ENCODE measurements at places on chromosomes 1 and 21.

DNA sequence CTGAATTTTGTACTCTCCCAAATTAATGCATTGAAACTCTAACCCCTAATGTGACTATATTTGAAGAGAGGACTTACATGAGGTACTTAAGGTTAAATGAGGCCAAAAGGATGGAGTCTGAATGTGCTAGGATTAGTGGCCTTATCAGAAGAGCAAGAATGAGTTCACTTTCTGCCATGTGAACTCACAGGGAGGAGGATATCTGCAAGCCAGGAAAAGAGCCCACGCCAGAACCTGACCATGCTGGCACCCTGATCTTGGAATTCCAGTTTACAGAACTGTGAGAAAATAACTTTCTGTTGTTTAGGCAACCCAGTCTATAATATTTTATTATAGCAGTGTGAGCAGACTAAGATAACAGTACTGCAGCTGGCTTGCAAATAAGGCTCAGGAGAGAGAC lies 12.2 kb upstream of the FASLG start:
- DNase-seq: no peak

DNA sequence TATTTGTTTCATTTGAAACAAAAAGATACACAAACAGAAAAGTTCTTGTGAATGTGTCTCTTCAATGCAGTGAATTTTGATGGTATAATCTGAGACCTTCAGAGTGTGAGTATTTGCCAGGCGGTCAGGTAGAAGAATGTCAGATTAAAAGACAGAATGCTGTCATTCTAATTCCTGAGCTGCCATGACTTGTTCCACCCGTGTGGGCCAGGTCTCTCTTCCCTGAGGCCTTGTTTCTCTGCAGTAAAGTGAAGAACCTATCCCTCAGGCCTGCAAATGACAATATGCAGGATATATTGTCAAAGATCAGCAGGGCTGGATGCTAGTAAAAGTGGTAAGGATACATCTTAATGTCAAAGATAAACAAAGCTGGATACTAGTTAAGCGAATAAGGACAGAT lies 111.4 kb downstream of the ZP4 start:
- no peak for DNase-seq

DNA sequence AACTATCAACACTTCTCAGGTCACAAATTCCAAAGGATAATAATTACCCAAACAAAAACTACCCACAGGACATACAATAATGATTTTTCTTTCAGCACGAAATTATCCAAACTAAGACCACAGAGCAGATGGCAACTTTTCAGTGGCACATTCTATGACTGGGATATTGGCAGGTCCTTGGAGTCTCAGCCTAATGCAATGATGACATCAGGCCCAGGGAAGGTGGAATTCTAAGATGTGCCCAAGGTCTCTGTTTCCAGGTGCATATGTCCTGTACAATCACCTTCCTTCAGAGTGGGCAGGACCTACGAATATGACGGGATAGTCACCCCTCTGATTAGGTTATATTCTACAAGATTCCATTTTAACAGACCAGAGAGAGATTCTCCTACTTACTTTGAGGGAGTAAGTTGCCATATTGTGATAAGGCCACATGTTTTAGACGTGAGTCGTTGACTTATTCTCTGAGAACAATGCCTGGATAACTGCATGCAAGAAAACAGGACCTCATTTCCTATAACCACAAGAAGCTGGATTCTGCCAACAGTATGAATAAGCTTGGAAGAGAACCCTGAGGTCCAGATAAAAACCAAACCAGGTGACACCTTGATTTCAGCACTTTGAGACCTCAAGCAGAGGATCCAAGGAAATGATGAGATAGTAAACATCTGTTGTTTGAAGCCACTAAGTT lies 69.9 kb downstream of the ZC3H11B start:
- DNase-seq: no peak

DNA sequence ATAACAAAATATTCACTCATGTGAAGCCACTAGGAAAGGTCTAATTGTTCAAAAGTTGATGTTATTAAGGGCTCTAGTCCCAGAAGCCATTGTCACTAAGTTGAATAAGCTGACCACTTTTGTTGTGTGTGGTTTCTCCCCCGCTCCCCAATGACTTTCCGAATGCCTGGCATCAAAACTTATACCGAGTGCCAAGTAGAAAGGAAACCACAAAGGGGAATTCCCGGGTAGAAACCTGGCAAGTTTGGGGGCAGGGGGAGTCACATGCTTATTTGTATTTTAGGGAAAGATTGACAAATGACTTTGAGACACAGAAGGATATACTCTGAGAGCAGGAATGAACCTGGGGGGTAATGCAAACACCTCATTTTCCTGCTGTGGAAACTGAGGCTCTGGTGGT lies 154.1 kb downstream of the TGFBR3 start:
- DNase-seq: peak; percentile 51

GRCh38 chr1:226123591-226124471 lies 61.3 kb downstream of the H3-3A start:
- DNase-seq: peak; percentile 54

GRCh38 chr1:183023146-183023600 lies at the start of gene LAMC1:
TSS of gene LAMC1 (plus strand) at chr1:183023420. CDS start at chr1:183023717, 297 bp downstream.
- peak; percentile 69 for DNase-seq

DNA sequence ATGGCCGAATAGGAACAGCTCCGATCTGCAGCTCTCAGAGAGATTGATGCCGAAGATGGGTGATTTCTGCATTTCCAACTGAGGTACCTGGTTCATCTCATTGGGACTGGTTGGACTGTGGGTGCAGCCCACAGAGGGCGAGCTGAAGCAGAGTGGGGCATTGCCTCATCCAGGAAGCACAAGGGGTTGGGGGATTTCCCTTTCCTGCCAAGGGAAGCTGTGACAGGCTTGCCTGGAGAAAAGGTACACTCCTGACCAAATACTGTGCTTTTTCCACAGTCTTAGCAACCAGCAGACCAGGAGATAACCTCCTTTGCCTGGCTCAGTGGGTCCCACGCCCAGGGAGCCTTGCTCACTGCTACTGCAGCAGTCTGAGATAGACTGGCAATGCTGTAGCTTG lies 66.9 kb downstream of the HSD3B1 start:
- no peak for DNase-seq

DNA sequence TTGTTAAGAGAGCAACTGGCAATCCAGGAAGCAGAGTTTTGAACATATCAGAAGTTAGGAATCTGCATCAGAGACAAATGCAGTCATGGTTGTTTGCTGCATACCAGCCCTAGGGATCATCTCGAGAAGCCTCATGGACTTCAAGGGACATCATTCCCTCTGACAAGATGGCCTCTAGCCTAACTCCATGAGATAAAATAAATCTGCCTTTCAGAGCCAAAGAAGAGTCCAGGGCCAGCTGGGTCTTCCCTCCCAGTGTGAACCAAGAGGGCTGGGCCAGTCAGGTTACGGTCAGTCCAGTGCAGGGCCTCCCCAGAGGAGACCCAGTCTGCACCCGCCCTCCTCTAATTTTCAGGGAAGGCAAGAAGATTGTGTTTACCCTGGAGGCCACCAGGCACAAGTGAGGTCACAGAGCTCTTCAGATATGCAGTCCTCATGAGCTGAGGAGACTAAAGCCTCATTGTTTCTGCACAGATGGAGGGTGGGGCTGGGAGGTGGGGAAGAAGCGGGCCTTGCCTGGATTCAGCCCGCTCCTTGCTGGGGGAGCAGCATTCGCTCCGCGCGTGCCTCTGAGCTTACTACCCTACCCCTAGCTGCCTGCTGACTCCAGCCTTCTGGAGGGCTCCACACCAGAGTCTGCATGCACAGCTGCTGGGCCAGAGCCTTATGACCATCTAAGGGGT lies 52.8 kb downstream of the CAPN2 start:
- DNase-seq: no peak

GRCh38 chr1:185249563-185249962 lies 67.5 kb downstream of the IVNS1ABP start:
- no peak for DNase-seq

DNA sequence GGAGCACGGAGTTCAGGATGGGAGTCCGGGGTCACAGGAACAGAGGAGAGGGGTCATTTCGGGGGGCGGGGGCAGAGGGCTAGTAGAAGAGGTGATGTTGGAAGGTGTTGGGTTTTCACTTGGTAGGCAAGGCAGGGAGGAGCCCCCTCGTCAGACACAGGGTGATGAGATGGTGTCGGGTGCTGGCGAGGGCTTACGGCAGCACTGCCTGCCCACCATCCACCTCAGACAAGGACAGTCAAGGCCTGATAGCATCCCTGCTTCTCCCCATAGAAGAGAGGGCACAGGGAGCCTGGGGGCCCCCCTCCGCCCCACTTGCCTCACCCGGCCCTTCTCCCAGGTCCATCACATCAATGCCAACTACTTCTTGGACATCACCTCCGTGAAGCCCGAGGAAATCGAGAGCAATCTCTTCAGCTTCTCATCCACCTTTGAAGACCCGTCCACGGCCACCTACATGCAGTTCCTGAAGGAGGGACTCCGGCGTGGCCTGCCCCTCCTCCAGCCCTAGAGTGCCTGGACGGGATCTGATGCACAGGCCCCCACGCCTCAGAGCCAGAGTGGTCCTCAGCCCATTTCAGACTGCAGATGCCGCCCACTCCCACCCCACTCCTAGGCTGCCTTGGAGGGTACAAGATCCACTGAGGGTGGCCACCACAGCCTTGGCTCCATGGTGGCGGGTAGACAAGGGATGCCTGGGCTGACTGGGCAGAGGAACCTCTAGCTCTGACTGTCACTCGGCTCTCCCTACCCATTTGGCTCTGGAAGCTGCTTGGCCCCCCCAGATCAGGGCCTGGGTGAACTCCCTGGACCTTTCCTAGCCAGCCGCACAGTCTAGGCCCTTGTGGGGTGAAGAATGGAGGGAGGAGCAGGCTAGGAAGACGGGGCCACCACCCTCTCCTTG lies 4.3 kb upstream of the MTFR1L start:
- no peak for DNase-seq

GRCh38 chr1:242747233-242747632 lies 222.7 kb upstream of the PLD5 start:
- DNase-seq: no peak

DNA sequence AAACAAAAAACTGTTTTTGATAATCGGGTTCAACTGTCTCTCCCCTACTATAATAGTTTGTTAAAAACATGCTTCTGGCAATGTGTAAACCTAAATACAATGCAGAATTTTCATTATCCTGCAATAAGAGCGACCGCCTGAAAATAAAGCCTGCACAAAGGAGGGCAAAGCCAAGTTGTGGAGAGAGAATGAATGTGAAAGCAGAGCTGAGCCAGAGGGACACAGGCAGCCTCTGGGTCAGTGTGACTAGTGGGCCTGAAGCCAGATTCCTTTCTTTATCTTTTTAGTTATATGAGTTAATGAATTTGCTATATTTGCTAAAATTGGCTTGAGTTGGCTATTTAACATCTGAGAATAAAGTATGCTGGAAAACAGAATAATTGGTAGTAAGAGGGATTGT lies 615.2 kb downstream of the PLA2G4A start:
- no peak for DNase-seq

GRCh38 chr1:6419397-6419803 lies 319 bp downstream of the HES2 start:
- DNase-seq: no peak

DNA sequence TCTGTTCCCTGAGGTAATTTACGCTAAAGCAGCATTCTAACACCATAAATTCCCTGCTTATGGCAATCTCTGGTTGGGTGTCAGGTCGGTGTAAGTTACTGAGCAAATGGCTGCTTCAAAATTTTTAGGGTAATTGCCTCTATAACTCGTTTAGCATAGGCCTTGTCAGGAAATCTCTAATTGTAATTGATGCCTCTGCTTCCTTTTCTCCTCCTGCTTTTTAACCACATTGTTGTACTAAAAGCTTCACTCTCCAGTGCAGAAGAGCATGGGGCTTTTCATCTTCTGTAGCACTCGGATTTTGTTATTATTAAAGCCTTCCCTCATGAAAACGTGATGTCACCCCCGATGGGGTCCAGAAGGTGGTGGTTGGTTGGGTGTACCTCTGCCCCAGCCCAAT lies 141.6 kb upstream of the NBPF11 start:
- no peak for DNase-seq

GRCh38 chr1:198901266-198901665 lies 262.4 kb downstream of the PTPRC start:
- no peak for DNase-seq

GRCh38 chr1:175865041-175865766 lies 121.8 kb upstream of the TNR start:
- no peak for DNase-seq

GRCh38 chr1:156898161-156898566 lies 4.6 kb downstream of the PEAR1 start:
- DNase-seq: peak; percentile 51

Measured in RWPE1 (cell line).